Activated naive CD8-positive, alpha-beta T cell treated with anti-CD3 and anti-CD28 coated beads, Interleukin-2, amount 50 U/mL, for 24 hours (primary cell): ENCODE measurements at places on chromosomes 2 and 18.

GRCh38 chr2:46535360-46535759, 56.0 kb downstream of the TMEM247 start:
- H3K27ac ChIP-seq: peak overlapping the region; percentile 68
- H3K36me3 ChIP-seq: peaks cover 4% of the 10 kb centered on the region
- peak overlapping the region; percentile 56 for H3K4me3 ChIP-seq

GRCh38 chr2:152166633-152167032, 8.9 kb downstream of the STAM2 start:
- peaks cover 43% of the 10 kb centered on the region for H3K4me1 ChIP-seq
- no peaks in the 10 kb centered on the region for H3K27me3 ChIP-seq
- peak overlapping the region; percentile 17 for H3K4me3 ChIP-seq
- peaks cover 3% of the 10 kb centered on the region for H3K36me3 ChIP-seq
- no peak for DNase-seq
- no peak overlapping the region for H3K27ac ChIP-seq

DNA sequence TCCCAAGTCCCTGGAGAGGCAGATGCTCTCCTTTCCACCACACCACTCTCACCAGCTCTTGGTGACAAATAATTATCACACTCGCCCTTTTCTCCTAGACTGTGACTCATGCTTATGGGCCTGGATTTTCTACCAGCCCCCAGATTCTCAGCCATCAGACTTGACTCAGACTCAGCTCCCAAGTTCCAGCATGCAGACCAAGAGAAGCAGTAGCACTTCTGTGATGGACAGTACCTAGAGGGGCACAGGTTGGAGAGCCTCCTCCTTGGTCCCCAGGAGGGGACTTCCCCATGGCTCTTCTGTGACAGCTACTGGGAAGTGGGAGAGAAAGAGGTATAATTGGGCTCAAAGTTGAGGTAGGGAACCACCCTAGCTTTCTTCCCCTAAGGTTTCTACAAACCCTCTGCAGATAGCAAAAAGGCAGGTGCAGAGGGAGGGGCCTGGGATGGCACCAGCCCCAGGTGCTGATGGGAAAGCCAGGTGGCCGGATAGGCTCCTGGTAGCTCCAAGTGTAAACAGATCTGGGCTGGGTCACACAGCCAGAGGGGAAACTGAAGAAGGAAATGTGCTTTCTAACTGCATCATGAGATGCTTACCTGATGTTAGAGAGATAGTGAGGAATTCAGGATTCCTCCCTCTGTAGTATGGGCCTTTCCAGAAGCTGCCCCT, 4.1 kb downstream of the TCF23 start:
- no peak overlapping the region for H3K27ac ChIP-seq
- H3K4me1 ChIP-seq: peaks cover 2% of the 10 kb centered on the region
- H3K36me3 ChIP-seq: no peaks in the 10 kb centered on the region
- no peak for DNase-seq

GRCh38 chr2:196448407-196449079, 191.0 kb upstream of the CCDC150 start:
- H3K4me1 ChIP-seq: no peaks in the 10 kb centered on the region
- no peaks in the 10 kb centered on the region for H3K36me3 ChIP-seq
- no peak overlapping the region for H3K27ac ChIP-seq
- peaks cover 2% of the 10 kb centered on the region for H3K27me3 ChIP-seq

DNA sequence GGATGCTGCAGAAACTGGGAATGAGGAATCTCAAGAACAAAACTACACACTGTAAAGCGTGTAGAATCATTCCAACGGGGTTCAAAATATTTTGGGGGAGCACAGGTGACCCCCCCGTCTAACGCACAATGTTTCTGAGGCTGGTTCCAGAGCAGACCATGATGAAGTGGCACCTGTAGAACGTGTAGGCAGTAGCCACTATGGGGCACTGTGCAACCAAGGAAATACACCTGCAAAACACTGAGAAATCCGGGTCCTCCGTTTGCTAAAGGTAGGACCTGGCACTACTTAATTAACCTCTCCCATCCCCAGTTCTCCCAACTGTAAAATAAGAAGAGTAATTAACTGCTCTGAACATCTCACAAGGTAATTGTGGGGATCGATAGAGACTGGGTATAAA, 22.6 kb downstream of the ST6GAL2 start:
- no peak overlapping the region for H3K4me3 ChIP-seq
- H3K4me1 ChIP-seq: no peaks in the 10 kb centered on the region
- no peaks in the 10 kb centered on the region for H3K36me3 ChIP-seq
- no peak overlapping the region for H3K27ac ChIP-seq
- no peak for DNase-seq

- no peak overlapping the region for H3K27ac ChIP-seq
- no peaks in the 10 kb centered on the region for H3K36me3 ChIP-seq
- no peaks in the 10 kb centered on the region for H3K27me3 ChIP-seq
- H3K4me1 ChIP-seq: no peaks in the 10 kb centered on the region
- no peak for DNase-seq
Measured at GRCh38 chr2:5145801-5146200, 546.4 kb upstream of the SOX11 start.

- H3K27me3 ChIP-seq: peaks cover 3% of the 10 kb centered on the region
- no peak for DNase-seq
- H3K27ac ChIP-seq: no peak overlapping the region
- H3K4me3 ChIP-seq: no peak overlapping the region
- H3K4me1 ChIP-seq: no peaks in the 10 kb centered on the region
Measured at GRCh38 chr18:23158058-23158457, 22.8 kb downstream of the CABLES1 start.

DNA sequence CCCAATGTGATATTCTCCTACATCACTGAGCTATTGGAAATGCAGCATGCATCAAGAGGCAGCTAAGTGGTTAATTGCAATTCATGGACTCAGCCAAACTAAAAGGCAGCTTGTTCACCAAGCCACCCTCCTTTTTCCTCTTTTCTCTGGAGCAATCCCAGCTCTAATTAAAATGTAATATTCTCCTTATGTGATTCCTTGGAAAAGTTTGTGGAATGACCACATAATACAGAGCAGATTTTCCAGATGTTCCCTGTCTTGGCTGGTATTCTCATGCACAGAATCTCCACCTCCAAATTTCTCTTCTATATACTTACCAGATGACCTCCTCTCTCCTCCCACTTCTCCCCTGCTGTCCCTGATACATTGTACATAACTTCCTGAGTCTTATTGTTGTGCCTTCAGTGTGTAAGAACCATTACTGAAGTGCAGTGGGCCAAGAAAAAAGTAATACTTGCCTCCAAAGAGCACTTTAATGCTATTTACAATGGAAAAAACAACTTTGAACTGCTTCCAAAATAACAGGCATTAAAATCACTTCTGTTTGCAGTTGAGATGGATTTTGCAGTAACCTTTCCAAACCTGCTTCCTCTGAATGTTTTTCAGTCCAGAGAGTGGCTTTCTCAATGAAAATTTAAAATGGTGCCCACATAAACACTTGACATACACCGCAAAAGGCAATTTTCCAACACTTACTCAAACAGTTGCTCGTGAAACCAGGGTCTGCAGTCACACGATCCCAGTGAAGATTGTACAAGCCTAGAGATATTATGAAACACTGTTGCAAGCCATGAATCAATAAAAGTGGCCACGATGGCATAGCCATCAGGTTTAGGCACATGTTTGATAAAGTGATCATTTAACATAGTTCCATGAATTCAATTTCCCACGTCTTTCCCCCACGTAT, 258.0 kb downstream of the MTX2 start:
- peaks cover 28% of the 10 kb centered on the region for H3K27me3 ChIP-seq
- no peak overlapping the region for H3K4me3 ChIP-seq
- peaks cover 2% of the 10 kb centered on the region for H3K4me1 ChIP-seq

DNA sequence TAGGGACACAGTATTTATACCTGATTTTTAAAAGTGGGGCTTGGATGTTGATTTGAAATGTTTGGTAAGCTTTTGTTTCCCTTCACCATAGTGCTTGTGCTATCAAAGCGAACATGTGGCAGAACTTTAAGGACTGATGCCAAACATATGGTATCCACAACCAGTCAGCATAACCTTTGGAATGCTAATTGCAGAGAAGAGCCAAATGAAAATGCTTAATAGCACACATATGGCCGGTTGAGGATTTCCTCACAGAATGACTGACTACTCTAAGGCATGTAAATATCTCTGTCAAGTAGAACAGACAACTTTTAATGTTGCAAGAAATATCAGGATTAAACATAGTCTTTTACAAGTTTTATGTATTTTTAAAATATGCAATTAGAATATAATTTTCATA, 120.9 kb upstream of the COL3A1 start:
- no peaks in the 10 kb centered on the region for H3K4me1 ChIP-seq
- H3K27ac ChIP-seq: no peak overlapping the region
- H3K4me3 ChIP-seq: no peak overlapping the region
- H3K36me3 ChIP-seq: no peaks in the 10 kb centered on the region
- no peak for DNase-seq

DNA sequence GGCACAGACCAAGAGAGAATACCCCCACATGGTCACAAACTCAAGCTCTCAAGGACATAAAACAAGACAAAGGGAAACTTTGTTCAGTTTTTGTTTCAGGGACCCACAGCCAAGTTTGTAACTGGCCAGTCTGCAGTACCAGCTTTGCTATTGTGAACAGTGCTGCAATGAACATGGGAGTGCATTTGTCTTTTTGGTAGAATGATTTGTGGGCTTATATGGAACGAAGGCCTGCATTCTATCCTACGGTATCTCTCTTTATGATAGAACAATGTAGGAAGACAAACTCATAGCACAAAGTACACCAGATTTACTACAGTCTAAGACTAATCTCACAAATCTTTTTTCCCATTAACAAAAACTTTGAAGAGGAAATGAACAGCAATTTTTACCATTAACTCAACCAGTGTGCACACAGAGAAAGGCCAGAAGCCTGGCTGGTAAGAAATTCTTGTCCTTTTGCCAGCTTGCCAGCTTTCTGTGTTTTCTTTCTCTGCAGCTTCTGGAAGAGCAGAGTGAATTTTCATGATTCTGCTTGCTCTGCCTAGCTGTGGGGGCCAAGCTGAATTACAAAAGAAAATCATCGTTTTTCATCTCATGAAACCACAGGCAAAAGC, 37.1 kb upstream of the FEZ2 start:
- H3K4me3 ChIP-seq: no peak overlapping the region
- no peaks in the 10 kb centered on the region for H3K4me1 ChIP-seq
- no peaks in the 10 kb centered on the region for H3K36me3 ChIP-seq
- DNase-seq: no peak
- H3K27ac ChIP-seq: no peak overlapping the region
- peaks cover 6% of the 10 kb centered on the region for H3K27me3 ChIP-seq

DNA sequence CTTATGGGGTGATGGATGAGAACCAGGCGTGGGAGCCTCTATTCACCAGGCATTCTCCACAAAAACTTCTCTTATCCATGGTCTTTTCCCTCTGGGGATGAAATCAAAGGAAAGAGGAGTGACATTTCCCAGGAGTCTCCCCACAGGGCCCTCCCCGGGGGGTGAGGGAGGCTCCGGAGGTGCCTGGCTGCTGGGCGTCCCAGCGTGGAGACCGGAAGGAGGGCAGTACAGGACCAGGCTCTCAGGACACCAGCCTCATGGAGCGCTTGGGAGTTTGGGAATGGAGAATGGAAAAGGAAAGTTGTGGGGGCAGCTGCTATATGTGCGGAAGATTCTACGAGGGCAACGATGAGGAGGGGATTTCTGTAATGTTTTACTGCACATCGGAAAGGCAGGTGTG, 22.1 kb downstream of the CIB4 start:
- no peak overlapping the region for H3K27ac ChIP-seq
- no peak for DNase-seq
- no peaks in the 10 kb centered on the region for H3K36me3 ChIP-seq
- peaks cover 4% of the 10 kb centered on the region for H3K4me1 ChIP-seq

DNA sequence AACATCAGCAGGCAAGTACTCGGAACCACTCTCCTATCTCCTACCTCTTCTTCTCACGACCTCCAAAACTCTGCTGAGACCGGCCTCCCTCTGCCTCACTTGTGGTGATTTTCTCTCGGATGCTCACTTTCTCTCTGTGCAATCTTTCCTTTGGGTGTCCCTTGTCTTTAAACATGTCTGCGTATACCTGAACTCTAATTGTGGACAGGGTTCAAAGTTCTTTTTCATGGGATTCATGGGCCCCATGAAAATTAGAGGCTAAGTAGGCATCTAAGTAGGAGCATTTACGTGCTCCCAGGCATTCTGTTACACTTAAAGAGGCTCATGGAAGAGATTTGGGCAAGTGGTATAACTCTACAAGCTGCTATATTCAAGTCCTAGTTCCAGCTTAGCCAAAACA, 2.1 kb upstream of the PPP1CB start:
- peaks cover 43% of the 10 kb centered on the region for H3K4me1 ChIP-seq
- H3K27ac ChIP-seq: peak overlapping the region; percentile 95
- no peak for DNase-seq
- H3K4me3 ChIP-seq: no peak overlapping the region
- peaks cover 14% of the 10 kb centered on the region for H3K36me3 ChIP-seq

DNA sequence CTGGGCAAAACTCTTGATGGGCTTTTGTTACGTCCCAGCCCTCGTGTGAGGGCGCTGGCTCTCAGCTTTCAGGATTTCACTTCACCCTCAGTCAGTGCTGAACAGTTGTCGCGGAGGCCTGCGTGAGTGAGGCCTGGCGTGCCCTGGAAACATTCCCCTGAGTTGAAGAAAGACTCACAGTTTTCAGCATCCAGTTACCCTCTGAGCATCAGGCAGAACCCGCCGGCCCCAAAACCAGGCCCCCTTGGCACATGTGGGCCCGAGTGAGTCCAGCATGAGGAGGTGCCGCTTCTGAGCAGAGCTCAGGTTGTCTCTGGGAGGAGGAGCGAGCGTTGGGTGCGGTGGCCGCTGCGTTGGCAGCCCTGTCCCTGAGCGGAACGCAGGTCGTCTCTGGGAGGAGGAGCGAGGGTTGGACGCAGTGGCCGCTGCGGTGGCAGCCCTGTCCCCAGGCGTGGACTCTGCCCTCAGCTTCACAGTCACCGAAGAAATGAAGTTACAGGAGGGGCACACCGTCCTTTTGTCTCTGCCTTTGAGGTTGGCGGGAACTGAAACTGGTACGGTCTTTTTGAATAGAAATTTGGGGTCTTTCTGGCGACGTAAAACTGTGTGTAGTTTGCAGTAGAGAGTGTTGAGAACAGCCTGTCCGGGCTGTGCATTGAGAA, at the start of gene NEU4:
TSS of gene NEU4 (plus strand) at position 473 of the 662 bp plus-strand sequence. CDS start 5,292 bp downstream, outside the sequence.
- H3K4me3 ChIP-seq: no peak within 1 kb of the TSS
- no peaks in the 10 kb centered on the region for H3K36me3 ChIP-seq
- H3K27ac ChIP-seq: no peak within 1 kb of the TSS
- peaks cover 12% of the 10 kb centered on the region for H3K4me1 ChIP-seq
- DNase-seq: no peak

GRCh38 chr2:190984595-190984994, 29.4 kb downstream of the STAT1 start:
- H3K27me3 ChIP-seq: no peaks in the 10 kb centered on the region
- H3K4me3 ChIP-seq: no peak overlapping the region
- peaks cover 59% of the 10 kb centered on the region for H3K4me1 ChIP-seq
- peaks cover 90% of the 10 kb centered on the region for H3K36me3 ChIP-seq
- peak overlapping the region; percentile 17 for H3K27ac ChIP-seq

GRCh38 chr2:61938511-61938910, 33.0 kb downstream of the COMMD1 start:
- H3K27ac ChIP-seq: no peak overlapping the region
- no peak for DNase-seq
- peaks cover 7% of the 10 kb centered on the region for H3K4me1 ChIP-seq

GRCh38 chr18:13273800-13274199, 55.2 kb downstream of the LDLRAD4 start:
- H3K36me3 ChIP-seq: peaks cover 4% of the 10 kb centered on the region
- peak overlapping the region; percentile 81 for H3K27ac ChIP-seq
- H3K4me3 ChIP-seq: peak overlapping the region; percentile 39
- peaks cover 73% of the 10 kb centered on the region for H3K4me1 ChIP-seq
- no peak for DNase-seq
- no peaks in the 10 kb centered on the region for H3K27me3 ChIP-seq

GRCh38 chr2:178829981-178830380, 22.8 kb upstream of the TTN start:
- H3K4me1 ChIP-seq: peaks cover 16% of the 10 kb centered on the region
- no peaks in the 10 kb centered on the region for H3K27me3 ChIP-seq
- H3K27ac ChIP-seq: no peak overlapping the region
- peaks cover 14% of the 10 kb centered on the region for H3K36me3 ChIP-seq
- DNase-seq: no peak
